Uterus (tissue), 4 donors: ENCODE measurements at places on chromosomes 4 and X.

- H3K36me3 ChIP-seq = no peaks in the 10 kb centered on the region
- H3K27ac ChIP-seq = peak overlapping the region; percentile 74
- H3K4me3 ChIP-seq = no peak overlapping the region
- H3K4me1 ChIP-seq = no peaks in the 10 kb centered on the region
- DNase-seq = no peak
Observed at GRCh38 chr4:20430259-20430941, 178.7 kb downstream of the SLIT2 start.

DNA sequence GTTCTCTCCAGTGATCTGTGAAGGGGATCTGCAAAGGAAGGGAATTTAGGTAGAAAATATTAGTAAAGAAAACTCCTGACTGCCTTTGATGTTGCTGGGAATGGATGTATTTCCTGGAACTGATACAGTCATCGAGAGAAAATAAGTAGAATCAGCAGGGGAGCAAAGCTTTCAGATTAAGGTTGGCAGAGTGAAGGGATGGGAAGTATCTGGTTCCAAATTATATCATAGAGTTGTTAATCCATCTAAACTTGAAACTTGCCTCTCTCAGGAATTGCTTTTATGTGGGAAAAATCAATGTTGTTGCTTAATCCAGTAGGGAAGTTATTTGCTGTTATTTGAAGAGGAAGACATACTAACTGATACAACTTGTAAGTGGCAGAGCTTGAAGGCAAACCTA is 19.3 kb downstream of the EPHA5 start:
- H3K4me1 ChIP-seq = no peaks in the 10 kb centered on the region
- H3K27ac ChIP-seq = no peak overlapping the region
- no peak for DNase-seq
- no peak overlapping the region for H3K4me3 ChIP-seq
- H3K27me3 ChIP-seq = no peaks in the 10 kb centered on the region

DNA sequence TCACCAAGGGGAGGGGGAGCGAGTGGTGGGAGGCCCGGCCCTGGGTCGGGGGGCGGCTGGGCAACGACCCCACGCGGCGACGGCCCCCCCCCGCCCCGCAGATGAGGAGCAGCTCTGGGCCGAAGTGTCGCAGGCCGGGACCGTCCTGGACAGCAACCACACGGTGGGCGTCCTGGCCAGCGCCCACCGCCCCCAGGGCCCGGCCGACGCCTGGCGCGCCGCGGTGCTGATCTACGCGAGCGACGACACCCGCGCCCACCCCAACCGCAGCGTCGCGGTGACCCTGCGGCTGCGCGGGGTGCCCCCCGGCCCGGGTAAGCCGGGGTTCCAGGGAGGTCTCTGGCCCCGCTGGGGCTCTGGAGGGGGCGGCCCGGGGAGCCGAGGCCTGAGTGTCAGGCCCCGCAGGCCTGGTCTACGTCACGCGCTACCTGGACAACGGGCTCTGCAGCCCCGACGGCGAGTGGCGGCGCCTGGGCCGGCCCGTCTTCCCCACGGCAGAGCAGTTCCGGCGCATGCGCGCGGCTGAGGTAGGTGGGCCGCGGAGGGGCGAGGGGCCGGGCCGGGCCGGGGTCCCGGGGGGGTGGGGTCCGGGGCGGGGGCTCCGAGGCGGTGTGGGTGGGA is 8.7 kb upstream of the FGFRL1 start:
- H3K27ac ChIP-seq = no peak overlapping the region
- no peak for DNase-seq
- peaks cover 15% of the 10 kb centered on the region for H3K27me3 ChIP-seq

DNA sequence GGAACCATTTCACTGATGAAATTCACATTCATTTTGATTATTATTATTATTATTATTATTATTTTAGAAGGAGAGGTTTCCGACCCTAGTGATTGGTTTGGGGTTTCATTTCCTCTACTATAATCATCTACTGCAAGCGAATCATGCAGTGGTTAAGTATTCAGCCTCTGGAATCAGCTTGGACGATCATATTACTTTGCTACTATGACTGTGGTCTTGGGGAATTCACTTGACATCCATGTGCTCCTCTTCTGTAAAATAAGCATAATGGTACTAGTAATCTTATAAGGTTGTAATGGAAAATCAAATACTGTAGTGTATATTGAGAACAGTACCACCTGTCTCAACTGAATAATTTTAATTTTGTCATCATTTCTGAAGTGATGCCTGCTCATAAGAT is 132.1 kb upstream of the SLC4A4 start:
- no peaks in the 10 kb centered on the region for H3K4me1 ChIP-seq
- DNase-seq = no peak
- no peak overlapping the region for H3K4me3 ChIP-seq

DNA sequence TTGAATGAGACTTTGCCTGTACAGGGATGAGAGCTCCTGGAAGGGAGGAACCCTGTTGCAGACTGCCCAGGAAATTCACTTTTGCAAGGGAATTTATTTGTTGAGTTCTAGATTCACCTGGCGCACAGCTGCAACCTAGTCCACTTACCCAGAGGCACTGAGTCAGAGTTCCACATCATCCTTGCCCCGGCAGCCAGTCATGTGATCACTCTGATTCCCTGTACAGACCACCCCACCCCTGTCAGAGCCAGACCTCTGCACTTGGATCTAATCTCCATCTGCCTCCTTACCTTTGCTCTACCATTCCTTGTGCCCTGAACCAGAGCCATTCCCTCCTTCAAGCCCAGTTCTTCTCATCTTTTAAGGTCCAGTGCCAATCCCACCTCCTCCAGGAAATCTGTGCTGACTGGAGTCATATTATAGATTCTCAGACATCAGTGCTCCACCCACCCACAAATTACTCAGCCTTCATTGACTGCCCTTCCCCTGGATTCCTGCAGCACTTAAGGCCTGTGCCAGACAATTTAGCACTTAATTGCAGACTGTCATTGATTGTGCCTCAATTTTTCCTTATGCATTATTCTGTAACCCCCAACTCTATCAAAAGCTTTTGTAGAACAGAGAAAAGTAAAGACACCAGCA is 84.1 kb upstream of the MAGEA4 start:
- H3K4me3 ChIP-seq = no peak overlapping the region
- H3K36me3 ChIP-seq = no peaks in the 10 kb centered on the region
- no peak overlapping the region for H3K27ac ChIP-seq
- no peak for DNase-seq
- no peaks in the 10 kb centered on the region for H3K4me1 ChIP-seq

DNA sequence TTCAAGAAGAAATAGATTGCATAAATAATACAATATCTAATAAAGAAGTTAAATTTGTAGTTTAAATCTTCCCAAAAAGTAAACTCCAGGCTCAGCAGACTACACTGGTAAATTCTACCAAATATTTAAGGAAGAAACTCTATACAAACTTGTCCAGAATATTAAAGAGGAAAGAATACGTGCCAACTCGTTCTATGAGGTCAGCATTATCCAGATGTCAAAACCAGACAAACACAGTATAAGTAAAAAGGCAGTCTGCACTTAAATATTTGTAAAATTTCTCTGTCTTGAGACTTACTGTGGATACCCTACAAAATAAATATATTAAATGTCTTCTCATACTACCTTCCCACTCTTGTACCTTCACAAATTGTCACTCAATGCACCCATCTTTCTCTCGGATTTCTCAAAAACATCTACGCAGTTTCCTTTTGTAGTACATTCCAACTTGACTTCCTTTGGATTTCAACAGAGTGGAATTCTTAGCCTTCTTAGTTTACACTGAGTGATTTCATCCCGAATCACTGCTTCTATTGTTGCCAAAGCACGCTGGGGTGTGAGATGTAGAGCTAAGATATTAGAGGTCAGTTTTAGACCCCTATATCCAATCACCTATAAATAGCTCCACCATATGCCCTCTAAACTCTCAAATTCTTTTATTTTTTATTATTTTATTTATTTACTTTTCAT is 71.6 kb upstream of the MAB21L2 start:
- H3K27ac ChIP-seq = no peak overlapping the region
- DNase-seq = no peak
- H3K4me3 ChIP-seq = no peak overlapping the region
- H3K27me3 ChIP-seq = no peaks in the 10 kb centered on the region
- no peaks in the 10 kb centered on the region for H3K4me1 ChIP-seq

DNA sequence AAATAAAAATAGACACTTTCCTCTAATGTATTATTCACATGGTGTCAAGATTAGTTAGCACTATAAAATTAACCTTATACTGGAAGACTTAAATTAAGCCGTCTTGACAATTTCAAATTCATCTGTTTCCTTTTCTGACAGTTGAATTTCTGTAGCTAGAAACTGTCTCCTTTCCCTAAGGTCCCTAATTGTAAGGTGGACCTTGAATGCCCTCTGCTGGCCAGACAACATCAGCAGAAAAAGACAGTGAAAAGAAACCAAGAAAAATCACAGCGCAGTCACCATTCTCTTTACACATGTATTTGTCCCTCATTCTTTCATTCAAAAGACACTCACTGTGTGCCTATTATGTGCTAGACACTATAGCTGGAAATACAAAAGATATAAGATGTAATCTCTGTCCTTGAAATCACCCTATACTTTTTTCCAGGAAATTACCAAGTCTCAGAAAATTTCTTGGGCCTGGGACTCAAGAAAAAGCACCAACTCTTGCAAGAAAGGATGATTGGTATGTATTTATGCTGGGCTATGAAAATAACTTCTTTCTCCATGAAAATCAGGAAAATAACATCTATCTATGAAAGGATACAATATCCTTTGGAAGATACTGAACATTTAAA is 32.7 kb upstream of the AMBN start:
- H3K36me3 ChIP-seq = no peaks in the 10 kb centered on the region
- no peaks in the 10 kb centered on the region for H3K4me1 ChIP-seq
- no peak overlapping the region for H3K27ac ChIP-seq
- DNase-seq = peak; percentile 21
- no peaks in the 10 kb centered on the region for H3K27me3 ChIP-seq
- no peak overlapping the region for H3K4me3 ChIP-seq

- no peaks in the 10 kb centered on the region for H3K27me3 ChIP-seq
- no peak overlapping the region for H3K4me3 ChIP-seq
- DNase-seq = no peak
- H3K36me3 ChIP-seq = no peaks in the 10 kb centered on the region
- no peak overlapping the region for H3K27ac ChIP-seq
Observed at GRCh38 chr4:156557920-156558319, 413.7 kb downstream of the PDGFC start.

- no peaks in the 10 kb centered on the region for H3K27me3 ChIP-seq
- no peaks in the 10 kb centered on the region for H3K4me1 ChIP-seq
- H3K36me3 ChIP-seq = no peaks in the 10 kb centered on the region
- no peak overlapping the region for H3K27ac ChIP-seq
Observed at GRCh38 chr4:142366769-142367181, 479.3 kb downstream of the INPP4B start.

DNA sequence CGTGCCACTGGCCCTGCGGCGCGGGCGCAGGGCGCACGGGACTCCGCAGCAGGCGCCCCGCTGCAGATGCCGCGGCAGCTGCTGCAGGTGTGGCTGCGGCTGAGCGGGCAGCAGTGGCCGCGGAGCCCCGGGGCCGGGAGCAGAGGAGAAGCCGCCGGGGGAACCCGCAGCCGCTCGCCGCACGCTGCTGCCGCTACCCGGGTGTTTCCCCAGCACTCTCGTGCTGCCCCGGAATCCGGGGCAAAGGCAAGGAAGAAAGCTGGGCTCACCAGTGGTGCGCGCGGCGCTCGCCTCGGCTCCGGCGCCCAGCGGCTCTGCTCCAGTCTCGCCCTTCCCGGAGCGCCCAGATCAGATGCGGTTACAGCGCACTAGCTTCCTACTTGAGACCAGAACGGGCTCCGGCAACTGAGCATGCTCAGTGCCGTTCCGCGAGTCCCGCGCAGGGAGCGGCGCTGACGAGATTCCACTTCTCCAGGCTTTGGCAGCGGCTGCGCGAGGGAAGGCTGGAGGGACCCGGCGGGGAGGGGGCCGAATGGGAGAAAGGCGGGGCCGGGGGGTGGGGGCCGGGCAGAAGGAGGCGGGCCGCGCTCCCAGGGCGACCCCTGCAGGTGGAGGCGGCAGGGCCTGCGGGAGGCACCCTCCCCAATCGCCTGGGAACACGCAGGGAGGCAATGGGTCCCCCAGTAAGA is at the start of gene APBB2:
Gene APBB2, minus strand, starts transcription at position 407 of the 689 bp plus-strand sequence. CDS start 181,288 bp downstream, outside the sequence.
- DNase-seq = peak; percentile 95
- H3K4me1 ChIP-seq = no peaks in the 10 kb centered on the region
- H3K27me3 ChIP-seq = no peaks in the 10 kb centered on the region
- peak within 1 kb of the TSS; percentile 74 for H3K4me3 ChIP-seq
- no peaks in the 10 kb centered on the region for H3K36me3 ChIP-seq
- H3K27ac ChIP-seq = peak within 1 kb of the TSS; percentile 82

- H3K27me3 ChIP-seq = no peaks in the 10 kb centered on the region
- H3K4me3 ChIP-seq = no peak overlapping the region
- no peaks in the 10 kb centered on the region for H3K4me1 ChIP-seq
- no peak for DNase-seq
Observed at GRCh38 chr4:110091434-110092140, 106.8 kb downstream of the ELOVL6 start.

GRCh38 chrX:66731398-66731797 is 92.5 kb upstream of the EDA2R start:
- no peaks in the 10 kb centered on the region for H3K27me3 ChIP-seq
- no peaks in the 10 kb centered on the region for H3K4me1 ChIP-seq
- H3K36me3 ChIP-seq = no peaks in the 10 kb centered on the region
- H3K4me3 ChIP-seq = no peak overlapping the region
- no peak for DNase-seq

DNA sequence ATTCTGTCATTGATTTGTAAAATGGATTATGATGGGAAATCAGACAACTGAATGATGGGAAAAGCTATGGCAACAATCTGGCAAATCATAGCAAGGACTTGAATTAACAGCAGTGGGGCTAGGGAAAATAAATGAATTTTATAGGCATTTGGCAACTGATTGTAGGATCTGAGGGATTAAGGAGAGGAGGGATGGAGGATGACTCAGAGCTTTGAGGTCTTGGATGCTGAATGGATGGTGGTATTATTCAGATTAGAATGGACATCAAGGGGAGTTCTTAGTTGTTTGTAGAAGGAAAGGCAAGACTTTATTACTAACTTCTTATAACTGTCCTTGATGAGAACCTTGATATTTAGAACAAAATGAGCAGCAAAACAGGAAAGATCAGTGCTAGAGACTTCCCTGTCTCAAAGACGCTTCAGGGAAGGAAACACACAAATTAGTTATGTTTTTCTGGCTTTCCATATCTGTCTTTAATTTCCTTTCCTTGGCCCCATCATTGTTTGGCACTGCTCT is 51.4 kb upstream of the HHIP start:
- H3K27me3 ChIP-seq = no peaks in the 10 kb centered on the region
- no peaks in the 10 kb centered on the region for H3K36me3 ChIP-seq
- DNase-seq = no peak
- H3K4me3 ChIP-seq = no peak overlapping the region

DNA sequence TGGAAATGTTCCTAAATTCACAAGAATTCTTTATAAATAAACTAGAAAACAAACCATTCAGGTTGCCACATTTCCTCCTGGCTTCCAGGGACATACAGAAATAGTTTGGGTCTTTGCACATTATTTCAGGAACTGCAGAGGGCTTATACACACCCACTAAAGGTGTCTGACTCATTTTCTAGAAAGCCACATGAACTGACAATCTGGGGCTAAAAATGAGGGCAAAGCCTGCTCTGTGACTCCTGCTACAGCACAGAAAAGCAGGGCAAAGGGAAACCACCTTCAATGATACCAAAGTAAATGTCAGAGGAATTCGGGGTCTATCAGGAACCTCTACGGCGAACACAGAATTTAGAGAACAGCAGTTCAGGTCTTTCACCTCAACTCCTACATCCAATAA is 112.2 kb upstream of the MAP3K15 start:
- H3K36me3 ChIP-seq = no peaks in the 10 kb centered on the region
- H3K27ac ChIP-seq = no peak overlapping the region
- H3K27me3 ChIP-seq = no peaks in the 10 kb centered on the region
- DNase-seq = no peak
